ENCODE measurements at places on chromosomes 3 and 15. TPM values are rescaled to one million over a fixed set of nuclear protein-coding genes. Genes with fewer than 3 reads are reported as not detected.

Gene SCAANT1
- not detected for polyA plus RNA-seq

Gene CTXN2
- polyA plus RNA-seq, result not detected

Gene PLA2G4D
- polyA plus RNA-seq, result not detected

Gene COX17
- polyA plus RNA-seq, result 124 TPM
